ENCODE measurements at places on chromosomes 3 and 15. TPM values are rescaled to one million over a fixed set of nuclear protein-coding genes. Genes with fewer than 3 reads are reported as not detected.

KBTBD12 gene
- total RNA-seq, result 7.2 TPM

MELTF gene
- 35.2 TPM for total RNA-seq

REC114 gene
- total RNA-seq, result not detected

PDE12 gene
- 12.5 TPM for total RNA-seq

DTX3L gene
- total RNA-seq, result 14.9 TPM

PLA2G4F gene
- total RNA-seq, result 3.1 TPM

MUSTN1 gene
- total RNA-seq, result 6.7 TPM

LYZL4 gene
- total RNA-seq, result not detected

TMEM202 gene
- total RNA-seq, result 1.9 TPM

DNA sequence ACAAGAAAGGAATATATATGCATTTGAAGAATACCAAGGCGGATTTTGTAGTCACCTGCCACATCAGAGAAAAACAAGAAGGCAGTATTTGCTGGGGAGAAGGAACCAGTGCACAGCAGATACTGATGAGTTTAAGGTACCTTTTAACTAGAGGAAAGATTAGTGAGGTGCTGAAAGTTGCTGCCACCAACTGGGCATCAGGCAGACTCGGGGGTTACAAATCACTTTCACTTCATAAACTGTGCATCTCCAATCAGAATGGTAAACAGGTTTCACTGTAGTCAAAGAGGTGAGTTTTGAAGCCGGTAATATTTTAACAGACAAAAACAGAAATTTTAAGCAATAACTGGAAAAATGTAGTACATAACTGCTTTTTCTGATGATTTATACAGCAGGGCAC lies 4.1 kb downstream of the FBN1 start:
- DNase-seq, result no peak

DNA sequence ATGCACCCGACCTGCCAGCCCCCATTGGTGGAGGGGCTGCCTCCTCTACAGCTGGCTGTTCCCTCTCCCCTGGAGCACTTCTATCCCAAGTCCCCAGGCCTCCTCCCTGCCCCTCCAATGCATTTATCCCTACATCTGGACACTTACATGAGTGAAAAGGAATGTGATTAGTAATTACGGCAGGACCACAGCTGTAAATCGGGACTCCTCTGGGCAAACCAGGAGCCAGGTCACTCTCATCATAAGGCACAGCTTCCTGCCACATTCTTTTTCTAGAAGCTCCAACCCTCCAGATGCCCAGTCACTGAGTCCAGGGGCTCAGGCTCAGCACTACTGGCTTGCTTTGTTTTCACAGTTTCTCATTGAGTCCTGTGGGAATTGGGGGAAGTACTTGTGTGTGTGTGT lies 54.3 kb downstream of the IL20RB start:
- no peak for DNase-seq

- DNase-seq, result no peak
Observed at GRCh38 chr3:183099838-183100204, 525 bp upstream of the MCCC1 start.

GRCh38 chr3:121757087-121757811 lies 7.7 kb upstream of the GOLGB1 start:
- no peak for DNase-seq

GRCh38 chr3:140770977-140771667 lies 93.3 kb downstream of the TRIM42 start:
- DNase-seq, result no peak

DNA sequence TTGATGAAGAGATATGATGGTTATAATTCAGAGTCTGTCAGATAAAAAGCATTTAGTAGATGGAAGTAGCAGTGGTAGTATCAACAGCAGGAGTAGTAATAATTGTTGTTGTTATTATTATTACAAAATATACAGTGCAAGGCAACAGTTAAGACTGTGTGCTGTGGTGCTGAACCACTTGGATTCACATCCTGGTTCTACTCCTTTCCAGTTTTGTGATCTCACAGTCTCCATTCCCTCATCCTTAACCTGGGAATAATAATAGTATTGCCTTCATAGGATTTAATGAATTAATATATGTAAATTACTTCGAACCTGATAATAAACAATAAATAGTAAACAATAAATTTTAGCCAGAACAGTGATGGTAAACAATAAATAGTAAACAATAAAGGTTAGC lies 37.1 kb upstream of the TSC22D2 start:
- no peak for DNase-seq

DNA sequence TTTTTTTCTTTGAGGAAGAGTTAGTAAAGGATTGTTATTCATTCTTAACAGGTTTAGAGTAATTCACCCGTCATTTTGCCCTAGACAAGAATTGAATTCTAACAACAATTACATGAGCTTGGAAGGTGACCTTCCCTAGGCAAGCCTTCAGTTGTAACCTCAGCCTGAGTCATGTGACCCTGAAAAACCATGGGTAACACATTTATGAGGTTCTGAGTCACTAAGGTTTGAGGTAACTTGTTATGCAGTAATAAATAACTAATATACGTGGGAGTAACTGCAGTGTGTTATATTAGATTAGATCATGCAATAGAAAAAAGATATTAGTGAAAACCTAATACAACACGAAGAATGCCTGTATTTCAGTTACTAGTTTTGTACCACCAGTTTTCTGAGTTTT lies 237.6 kb upstream of the NDN start:
- no peak for DNase-seq

- DNase-seq, result no peak
Observed at GRCh38 chr15:87826119-87826747, 430.3 kb downstream of the NTRK3 start.

GRCh38 chr3:186109897-186110803 lies 1.3 kb upstream of the ETV5 start:
- DNase-seq, result no peak

- no peak for DNase-seq
Observed at GRCh38 chr3:155015776-155016436, 64.2 kb upstream of the MME start.

DNA sequence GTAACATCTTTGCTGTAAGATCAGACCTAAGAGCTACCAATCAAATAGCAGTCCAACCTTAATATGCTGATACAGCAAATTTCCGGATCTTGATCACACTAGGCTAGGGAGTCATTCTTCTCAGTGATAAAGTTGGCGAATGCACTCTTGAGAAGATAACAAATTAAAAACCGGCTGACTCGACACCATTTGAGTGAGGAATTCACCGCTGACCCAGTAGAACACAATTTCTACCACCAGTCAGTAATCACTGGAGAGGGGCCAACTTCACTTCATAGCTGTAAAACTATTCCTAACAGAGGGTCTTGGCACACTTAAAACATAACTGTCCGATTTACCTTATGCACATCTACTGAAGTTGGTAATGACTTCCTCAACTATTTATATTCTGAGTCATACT lies 47.2 kb downstream of the MEIS2 start:
- DNase-seq, result no peak

GRCh38 chr15:52028431-52029093 lies 9.5 kb downstream of the MAPK6 start:
- DNase-seq, result no peak

DNA sequence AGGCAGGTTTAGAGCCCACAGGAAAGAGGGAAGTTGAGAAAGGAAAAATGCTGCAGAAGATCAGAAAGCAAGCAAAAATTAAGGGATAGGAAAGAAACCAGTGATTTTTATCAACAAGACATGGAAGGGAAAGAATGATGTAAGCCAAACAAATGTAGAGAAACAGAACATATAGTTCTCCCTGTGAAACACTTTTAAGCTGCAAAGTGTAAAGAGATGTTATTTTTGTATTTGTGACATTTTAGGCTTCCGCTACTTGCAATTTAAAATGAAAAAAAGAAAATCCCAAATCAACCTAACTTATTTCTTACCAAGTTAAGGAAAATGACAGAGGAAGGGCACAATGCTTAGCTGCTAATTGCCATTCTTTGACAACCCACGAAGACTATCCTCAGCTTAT lies 111.6 kb downstream of the PDCD6IP start:
- DNase-seq, result no peak

DNA sequence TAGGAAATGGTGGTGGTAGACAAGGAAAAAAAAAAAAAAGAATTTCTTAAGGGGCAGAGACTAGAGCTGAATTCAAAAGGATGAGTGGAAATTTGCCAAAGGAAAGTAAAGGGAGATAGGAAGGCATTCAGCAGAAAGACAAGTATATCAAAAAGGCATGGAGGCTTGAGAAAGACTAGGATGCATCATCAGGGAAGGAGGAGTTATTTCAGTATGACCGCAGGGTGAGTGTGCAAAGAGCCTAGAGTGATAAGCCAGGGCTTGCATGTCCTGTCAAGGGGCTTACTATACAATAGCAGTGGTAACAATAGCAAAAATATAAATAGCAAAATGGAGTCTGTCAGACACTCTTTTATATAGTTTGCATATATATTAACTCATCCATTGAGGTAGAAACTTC lies 112.0 kb downstream of the FRMD4B start:
- DNase-seq, result peak; percentile 44

DNA sequence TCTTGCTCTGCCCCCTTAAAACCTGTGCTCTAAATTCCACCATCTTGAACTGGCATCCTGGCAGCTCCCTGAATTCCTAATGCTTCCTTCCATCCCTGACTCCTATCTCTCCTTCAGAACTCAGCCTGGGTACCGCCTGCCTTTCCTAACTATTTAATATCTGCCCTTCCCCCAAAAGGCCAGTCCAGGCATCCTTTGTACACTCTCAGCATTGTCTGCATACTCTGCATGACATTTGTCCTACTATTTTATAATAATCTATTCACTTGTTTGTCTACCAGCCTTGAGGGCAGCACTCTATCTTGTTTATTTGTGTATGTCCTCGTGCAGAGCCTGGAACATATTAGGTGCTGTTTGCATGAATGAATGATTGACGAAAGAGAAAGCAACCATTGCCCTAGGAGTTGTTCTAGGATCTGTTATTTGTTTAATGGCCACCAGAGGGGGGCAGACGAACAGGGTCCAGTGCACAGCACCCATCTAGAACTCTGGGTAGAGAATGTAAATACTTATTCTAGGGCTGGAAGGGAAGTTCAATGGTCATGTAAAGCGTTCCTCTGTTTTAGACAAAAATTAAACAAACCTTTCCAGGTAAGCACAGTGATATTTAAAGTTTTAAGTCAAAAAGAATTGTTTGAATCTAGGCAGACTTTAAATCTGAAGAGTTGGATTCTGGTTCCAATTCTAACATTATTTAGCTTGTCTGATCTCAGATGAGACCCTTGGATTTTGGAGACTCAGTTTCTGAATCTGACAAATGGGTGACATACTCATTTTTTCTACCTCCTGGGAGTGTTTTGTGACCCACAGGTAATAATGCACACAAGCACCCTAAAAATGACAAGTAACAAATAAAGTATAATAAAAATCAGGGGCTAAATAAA lies 125.8 kb upstream of the GALNT15 start:
- peak; percentile 74 for DNase-seq

DNA sequence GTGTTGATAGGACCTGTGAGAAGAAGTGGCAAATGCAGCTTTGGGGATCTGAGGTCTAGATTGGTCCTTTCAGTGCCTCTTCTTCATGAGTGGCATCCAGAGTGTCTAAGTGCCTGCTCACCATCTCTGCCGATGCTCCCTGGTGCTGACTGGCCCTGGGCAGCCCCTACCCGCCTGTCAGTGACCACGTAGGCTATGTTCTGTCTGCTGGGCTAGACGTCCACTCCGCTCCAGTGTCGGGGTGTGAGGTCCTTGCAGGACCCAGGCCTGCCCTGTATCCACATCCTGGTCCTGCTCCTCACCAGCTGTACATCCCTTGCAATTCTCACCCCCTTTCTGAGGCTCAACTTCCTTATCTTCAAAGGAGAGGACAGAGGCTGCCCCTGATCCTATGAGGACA lies 48.3 kb upstream of the PRR23E start:
- DNase-seq, result no peak

DNA sequence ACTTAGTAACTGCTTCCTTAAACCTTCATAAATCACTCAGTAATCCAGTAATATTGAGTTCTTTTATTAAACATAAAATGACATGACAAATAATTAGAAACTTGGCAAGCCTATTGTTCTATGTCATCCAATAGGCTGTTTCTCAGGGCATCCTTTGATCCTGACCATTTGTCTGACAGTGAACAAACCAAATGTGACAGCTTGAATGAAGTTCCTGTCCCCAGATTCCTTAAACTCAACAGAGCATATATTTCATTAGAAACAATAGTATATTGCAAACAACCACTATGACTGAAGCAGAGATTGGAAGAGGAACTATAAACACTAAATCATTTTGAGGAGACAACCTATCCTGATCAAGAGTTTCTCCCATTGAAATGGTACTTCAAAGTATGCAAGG lies 113.6 kb upstream of the MDFIC2 start:
- no peak for DNase-seq

DNA sequence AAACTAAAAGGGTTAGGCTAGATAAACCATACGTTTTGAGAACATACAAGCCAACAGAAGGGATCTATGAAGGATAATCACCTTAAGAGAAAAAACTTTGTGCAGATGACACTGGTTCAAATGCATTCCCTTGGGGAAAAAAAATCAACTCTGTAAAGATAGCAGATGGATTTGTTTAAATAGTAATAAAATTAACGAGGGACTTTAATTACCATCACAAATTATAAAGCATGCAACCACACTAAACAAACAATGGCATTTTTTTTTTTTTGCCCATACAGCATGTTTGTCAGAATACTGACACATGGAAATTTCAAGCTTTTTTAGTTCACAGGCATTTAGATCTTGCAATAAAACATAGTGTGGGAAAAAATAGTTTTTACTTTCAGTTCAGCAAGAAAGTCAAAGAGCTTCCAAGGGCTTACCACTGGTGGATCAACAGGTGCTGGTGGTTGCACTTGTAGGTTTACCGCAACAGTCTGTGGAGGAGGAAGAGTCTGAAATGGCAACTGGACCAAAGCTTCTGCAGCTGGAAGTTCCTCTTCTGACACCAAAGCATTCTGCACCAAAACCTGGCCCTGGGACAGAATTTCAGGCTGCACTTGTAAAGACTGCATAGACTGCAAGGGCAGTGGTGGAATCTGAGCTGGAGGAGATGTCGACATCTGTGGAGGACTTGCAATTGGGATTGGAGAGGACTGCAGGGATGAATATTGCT lies 53.1 kb downstream of the PHC3 start:
- DNase-seq, result no peak

- DNase-seq, result no peak
Observed at GRCh38 chr3:17033516-17034168, 148.9 kb downstream of the PLCL2 start.

GRCh38 chr15:40420071-40420713 lies 14.6 kb downstream of the IVD start:
- DNase-seq, result no peak

DNA sequence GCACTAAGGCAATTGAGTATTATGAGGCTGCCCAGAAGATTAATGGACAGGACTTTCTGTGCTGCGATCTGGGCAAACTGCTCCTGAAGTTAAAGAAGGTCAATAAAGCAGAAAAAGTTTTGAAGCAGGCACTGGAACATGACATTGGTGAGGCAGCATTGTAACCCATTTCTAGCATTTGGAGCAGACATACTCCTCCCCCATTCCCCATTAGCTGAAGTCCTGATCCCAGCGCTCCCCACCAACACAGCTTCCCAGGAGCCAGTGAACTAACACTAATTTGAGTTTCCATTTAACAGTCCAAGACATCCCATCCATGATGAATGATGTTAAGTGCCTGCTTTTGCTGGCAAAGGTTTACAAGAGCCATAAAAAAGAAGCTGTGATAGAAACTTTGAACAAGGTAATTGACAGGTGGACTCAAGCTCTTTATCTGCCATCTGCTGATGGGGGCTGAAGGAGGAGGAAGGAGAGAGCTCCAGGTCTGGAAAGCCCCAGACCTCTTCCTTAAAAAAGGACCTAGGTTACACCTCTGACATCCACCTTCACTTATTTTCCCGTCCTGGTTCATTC lies 22.6 kb downstream of the CSRNP1 start:
- no peak for DNase-seq
